ENCODE measurements at places on chromosomes 16 and 17.

- no peak for DNase-seq
These were observed 3.2 kb downstream of the ACSF3 start for GRCh38 chr16:89096768-89097391.

- no peak for DNase-seq
These were observed 30.6 kb downstream of the RNF43 start for GRCh38 chr17:58386708-58387107.

DNA sequence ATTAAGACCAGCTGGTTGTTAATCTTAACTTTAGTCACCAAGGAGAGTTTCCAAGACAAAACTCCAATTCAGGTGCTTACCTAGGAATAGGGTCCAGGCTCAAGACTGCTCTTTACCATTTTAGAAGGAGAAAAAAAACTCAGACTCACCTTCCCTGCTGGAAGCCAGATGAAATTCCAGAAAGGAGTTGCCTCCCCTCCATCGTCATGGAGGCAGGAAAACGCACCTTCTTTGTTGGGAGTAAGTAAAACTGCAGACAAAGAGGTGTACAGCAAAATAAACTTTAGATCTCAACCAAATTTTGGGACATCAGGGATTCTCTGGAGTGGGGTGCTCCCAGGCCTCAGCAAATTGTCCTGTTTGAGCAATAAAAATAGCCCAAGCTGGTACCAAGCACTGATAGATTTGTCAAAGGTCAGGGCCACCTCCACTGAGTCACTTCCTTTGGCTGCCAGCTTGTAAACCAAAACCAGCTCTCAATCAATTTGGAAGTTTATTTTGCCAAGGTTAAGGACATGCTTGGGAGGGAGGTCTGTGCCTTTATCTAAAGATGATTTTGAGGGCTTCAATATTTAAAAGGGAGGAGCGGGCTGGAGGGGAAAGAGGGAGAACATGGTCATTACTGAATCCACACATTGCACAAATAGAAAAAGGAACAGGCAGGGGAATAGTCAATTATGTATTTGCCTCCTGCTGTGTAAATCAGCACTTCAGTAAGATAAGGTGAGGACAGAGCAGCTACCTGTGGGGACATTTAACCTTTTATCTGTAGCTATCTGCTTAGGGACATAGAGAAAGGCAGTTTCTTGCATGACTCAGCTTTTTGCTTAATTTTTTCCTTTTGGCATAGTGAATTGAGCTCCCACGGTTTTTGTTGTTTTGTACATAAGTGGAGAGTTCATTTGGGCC lies 1.5 kb upstream of the ALDH3A2 start:
- no peak for DNase-seq

GRCh38 chr16:5509336-5509735 lies 411.7 kb upstream of the EEF2KMT start:
- no peak for DNase-seq

DNA sequence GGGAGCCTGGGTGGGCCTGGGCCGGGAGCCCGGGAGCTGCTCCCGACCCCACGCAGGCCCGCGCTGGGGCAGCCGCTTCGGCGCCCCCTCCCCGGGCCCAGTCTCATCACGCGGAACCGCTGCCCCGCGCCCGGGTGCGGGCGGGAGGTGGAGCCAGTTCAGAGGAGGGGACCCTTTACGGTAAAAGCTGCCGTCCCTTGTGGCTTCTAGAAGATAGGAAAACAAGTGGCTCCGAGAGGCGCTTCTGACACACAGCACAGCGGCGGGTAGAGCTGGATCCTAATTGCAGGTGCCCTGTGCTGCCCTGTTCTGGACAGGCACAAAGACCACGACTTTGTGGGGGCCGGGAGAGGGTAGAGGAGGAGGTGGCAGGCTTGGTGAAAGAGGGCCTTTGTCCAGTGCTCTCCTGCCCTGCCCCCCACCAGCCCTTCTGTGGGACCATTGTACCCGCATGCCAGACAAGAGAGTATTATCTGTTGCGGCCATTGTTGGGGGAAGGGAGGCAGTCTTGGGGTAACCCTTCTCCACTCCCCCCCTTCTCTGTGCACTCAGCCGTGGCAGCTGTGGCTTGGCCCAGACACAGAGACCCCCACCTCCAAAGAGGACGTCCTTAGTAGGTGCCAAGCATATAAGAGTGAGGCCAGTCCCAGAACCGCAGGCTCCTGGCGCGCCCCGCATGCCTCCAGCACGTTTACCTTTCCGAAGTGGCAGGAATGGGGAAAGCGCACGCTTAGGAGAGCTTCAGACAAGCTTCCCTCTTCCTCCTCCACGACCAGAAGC lies 736 bp downstream of the CNP start:
- DNase-seq, result no peak

Data from ureter (tissue), 1 donor.